ENCODE measurements at places on chromosomes 1 and 21. TPM values are rescaled to one million over a fixed set of nuclear protein-coding genes. Genes with fewer than 3 reads are reported as not detected.

GRCh38 chr1:64934115-64934877 lies 32.1 kb downstream of the JAK1 start:
- H3K36me3 ChIP-seq, result peaks cover 27% of the 10 kb centered on the region
- peak overlapping the region; percentile 62 for H3K27ac ChIP-seq
- no peak for DNase-seq

DNA sequence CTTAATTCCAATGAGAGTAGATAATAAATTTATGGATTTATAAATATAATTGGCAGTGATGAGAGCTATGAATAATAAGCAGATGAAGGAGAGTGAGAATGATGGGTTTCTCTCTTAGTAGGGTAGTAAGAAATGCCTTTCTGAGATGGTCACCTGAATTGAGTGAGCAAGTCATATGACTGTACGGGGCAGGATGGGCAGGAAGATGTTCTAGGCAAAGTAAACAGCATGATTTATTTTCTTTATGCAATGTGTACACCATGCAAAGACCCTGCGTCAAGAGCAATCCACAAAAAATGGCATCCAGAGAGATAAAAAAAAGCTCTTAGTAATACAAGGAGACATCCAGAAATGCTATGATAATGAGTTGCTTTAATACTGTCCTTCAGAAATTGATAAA lies 409.9 kb downstream of the HLX start:
- no peak for DNase-seq
- H3K27me3 ChIP-seq, result peaks cover 3% of the 10 kb centered on the region
- no peaks in the 10 kb centered on the region for H3K36me3 ChIP-seq
- H3K4me3 ChIP-seq, result no peak overlapping the region

DNA sequence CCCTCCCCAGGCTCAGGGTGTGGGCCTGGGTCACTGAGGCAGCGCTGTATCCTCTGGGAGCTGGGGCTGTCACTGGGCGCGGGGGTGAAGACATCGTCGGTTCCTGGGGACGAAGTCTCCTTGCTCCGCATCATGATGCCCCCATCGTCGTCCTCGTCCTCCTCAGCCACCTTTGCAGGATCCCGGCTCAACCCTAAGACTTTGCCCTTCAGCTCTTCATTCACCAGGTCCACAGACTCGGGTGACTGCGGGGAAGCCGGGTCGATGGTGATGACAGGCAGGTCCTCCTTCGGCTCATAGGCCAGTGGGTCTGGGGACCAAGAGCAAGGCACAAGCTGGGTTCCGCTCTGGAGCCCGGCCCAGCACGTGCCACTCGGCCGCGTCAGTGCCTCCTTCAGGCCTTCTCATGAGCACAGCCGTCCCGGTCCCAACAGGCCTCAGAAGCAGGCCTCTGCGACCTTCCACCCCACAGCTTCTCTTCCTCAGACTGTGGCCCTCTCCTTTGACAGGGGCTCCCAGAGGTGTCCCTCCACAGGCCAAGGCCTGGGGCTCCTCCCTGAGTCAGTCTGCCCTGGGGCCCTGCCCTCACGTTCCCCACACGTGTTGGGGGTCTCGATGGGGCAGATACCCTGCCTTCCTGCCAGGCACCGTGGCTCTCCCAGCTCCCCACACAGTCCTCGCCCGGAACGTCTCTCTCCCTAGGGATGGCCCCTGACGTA lies 54.4 kb downstream of the SLC9A1 start:
- H3K4me1 ChIP-seq, result peaks cover 26% of the 10 kb centered on the region
- peaks cover 3% of the 10 kb centered on the region for H3K36me3 ChIP-seq
- no peak overlapping the region for H3K4me3 ChIP-seq
- H3K27me3 ChIP-seq, result no peaks in the 10 kb centered on the region

DNA sequence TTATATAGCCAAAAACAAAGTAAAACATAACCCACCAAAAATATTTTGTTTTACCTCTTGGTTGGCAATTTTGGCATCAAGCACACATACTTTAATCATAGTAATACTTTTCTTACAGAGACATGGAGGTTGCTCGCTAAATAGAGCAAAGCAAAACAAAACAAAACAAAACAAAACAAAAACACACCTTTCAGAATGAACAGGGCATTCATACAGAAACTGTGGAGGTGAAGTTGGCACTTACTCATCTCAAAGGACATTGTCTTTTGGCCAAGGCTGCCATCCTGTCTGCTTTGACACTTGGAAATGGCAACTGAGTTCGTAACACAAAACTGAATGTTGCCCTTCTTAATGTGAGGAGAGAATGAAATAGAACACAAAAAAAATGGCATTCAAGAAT lies 773.1 kb downstream of the USP25 start:
- H3K27ac ChIP-seq, result no peak overlapping the region
- no peak for DNase-seq
- H3K4me1 ChIP-seq, result no peaks in the 10 kb centered on the region
- H3K36me3 ChIP-seq, result no peaks in the 10 kb centered on the region
- no peak overlapping the region for H3K4me3 ChIP-seq
- H3K27me3 ChIP-seq, result no peaks in the 10 kb centered on the region

DNA sequence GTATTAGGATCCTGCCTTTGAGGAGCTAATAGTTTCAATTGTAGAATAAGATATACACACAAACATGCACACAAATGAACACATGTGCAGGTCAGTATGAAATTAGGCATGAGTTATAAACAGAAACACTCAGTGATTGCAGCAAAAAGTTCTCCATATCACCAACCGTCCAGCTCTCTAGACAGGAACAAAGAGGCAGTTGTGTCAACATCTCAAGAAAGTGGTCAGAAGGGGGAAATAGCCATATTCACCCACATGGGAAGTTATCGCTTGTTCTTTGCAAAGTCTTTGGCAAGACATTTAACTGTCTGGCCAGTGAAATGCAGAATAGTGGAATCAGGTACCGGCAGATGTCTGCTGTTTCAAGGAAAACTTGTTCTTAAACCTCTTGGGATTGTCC lies 29.4 kb upstream of the PIGC start:
- H3K27ac ChIP-seq, result no peak overlapping the region
- H3K4me3 ChIP-seq, result no peak overlapping the region

GRCh38 chr1:210400043-210400840 lies 71.5 kb downstream of the HHAT start:
- H3K27me3 ChIP-seq, result no peaks in the 10 kb centered on the region
- H3K27ac ChIP-seq, result peak overlapping the region; percentile 9

- H3K4me1 ChIP-seq, result peaks cover 15% of the 10 kb centered on the region
- no peaks in the 10 kb centered on the region for H3K36me3 ChIP-seq
- peak overlapping the region; percentile 4 for H3K4me3 ChIP-seq
- H3K27me3 ChIP-seq, result no peaks in the 10 kb centered on the region
Measured at GRCh38 chr21:29181799-29182470, 51.5 kb downstream of the MAP3K7CL start.

- no peak overlapping the region for H3K27ac ChIP-seq
- DNase-seq, result no peak
- no peaks in the 10 kb centered on the region for H3K27me3 ChIP-seq
- H3K4me1 ChIP-seq, result no peaks in the 10 kb centered on the region
- no peak overlapping the region for H3K4me3 ChIP-seq
Measured at GRCh38 chr1:221921936-221922335, 180.0 kb upstream of the DUSP10 start.

- peaks cover 1% of the 10 kb centered on the region for H3K36me3 ChIP-seq
- no peaks in the 10 kb centered on the region for H3K27me3 ChIP-seq
- H3K4me3 ChIP-seq, result no peak overlapping the region
- H3K27ac ChIP-seq, result no peak overlapping the region
- no peak for DNase-seq
Measured at GRCh38 chr1:175269151-175269550, 76.6 kb upstream of the KIAA0040 start.

DNA sequence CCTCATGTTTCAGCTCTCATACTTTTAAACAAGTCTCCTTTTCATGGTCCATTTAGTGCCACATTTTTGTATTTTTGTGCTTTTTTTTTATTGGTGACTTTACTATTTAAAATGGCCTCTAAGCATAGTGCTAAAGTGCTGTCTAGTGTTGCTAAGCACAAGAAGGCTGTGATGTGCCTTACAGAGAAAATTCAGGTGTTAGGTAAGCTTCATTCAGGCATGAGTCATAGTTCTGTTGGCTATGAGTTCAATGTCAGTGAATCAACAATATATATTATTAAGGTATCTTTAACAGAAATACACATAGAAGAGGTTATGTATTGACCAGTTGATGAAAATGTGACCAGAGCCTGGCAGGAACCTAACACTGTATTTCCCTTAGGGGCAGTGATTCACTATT lies 12.8 kb upstream of the FUBP1 start:
- peaks cover 12% of the 10 kb centered on the region for H3K36me3 ChIP-seq
- H3K27me3 ChIP-seq, result no peaks in the 10 kb centered on the region
- no peak overlapping the region for H3K4me3 ChIP-seq
- peaks cover 2% of the 10 kb centered on the region for H3K4me1 ChIP-seq
- H3K27ac ChIP-seq, result no peak overlapping the region

- peaks cover 15% of the 10 kb centered on the region for H3K27me3 ChIP-seq
- H3K27ac ChIP-seq, result no peak overlapping the region
- no peaks in the 10 kb centered on the region for H3K36me3 ChIP-seq
- H3K4me3 ChIP-seq, result no peak overlapping the region
Measured at GRCh38 chr21:45249626-45250025, 38.1 kb downstream of the POFUT2 start.

- H3K27me3 ChIP-seq, result no peaks in the 10 kb centered on the region
- DNase-seq, result no peak
- H3K4me1 ChIP-seq, result peaks cover 9% of the 10 kb centered on the region
Measured at GRCh38 chr1:182829285-182829932, 9.7 kb upstream of the DHX9 start.

- peaks cover 4% of the 10 kb centered on the region for H3K4me1 ChIP-seq
- H3K4me3 ChIP-seq, result no peak overlapping the region
- peaks cover 5% of the 10 kb centered on the region for H3K36me3 ChIP-seq
Measured at GRCh38 chr21:45257673-45258341, 29.9 kb downstream of the POFUT2 start.

- H3K27me3 ChIP-seq, result no peaks in the 10 kb centered on the region
- H3K4me1 ChIP-seq, result peaks cover 61% of the 10 kb centered on the region
- DNase-seq, result no peak
- H3K4me3 ChIP-seq, result no peak overlapping the region
- no peak overlapping the region for H3K27ac ChIP-seq
Measured at GRCh38 chr1:92902406-92902744, 58.9 kb downstream of the DIPK1A start.

- H3K27ac ChIP-seq, result no peak overlapping the region
- no peak overlapping the region for H3K4me3 ChIP-seq
- no peaks in the 10 kb centered on the region for H3K27me3 ChIP-seq
- DNase-seq, result no peak
Measured at GRCh38 chr21:37837381-37837780, 78.9 kb downstream of the KCNJ6 start.

- no peak overlapping the region for H3K27ac ChIP-seq
- no peaks in the 10 kb centered on the region for H3K27me3 ChIP-seq
- H3K4me1 ChIP-seq, result no peaks in the 10 kb centered on the region
- H3K36me3 ChIP-seq, result no peaks in the 10 kb centered on the region
Measured at GRCh38 chr1:109762821-109763645, 690 bp downstream of the EPS8L3 start.

DNA sequence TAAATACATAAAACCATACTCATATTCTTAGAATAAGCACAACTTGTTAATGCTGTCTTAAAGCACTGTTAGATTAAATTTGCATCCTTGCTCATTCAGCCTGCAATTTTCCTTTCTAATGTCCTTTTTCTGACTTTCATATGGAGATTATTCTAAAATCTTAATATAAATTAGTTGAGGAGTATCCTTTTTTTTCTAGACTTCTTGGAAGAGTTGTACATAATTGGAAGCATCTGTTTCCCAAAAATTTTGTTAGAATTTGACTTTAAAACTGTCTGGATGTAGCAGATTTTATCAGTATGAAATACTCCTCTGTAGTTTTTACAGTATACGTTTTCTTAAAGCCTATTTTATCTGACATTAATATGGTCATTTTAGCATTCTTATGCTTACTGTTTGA lies 9.7 kb downstream of the KIFAP3 start:
- H3K36me3 ChIP-seq, result peaks cover 8% of the 10 kb centered on the region
- H3K27ac ChIP-seq, result no peak overlapping the region
- H3K27me3 ChIP-seq, result no peaks in the 10 kb centered on the region
- no peak for DNase-seq
- peaks cover 27% of the 10 kb centered on the region for H3K4me1 ChIP-seq
- H3K4me3 ChIP-seq, result no peak overlapping the region

GRCh38 chr1:64590316-64590715 lies 120.4 kb downstream of the CACHD1 start:
- no peaks in the 10 kb centered on the region for H3K27me3 ChIP-seq
- H3K4me3 ChIP-seq, result no peak overlapping the region
- DNase-seq, result no peak
- H3K36me3 ChIP-seq, result no peaks in the 10 kb centered on the region
- no peaks in the 10 kb centered on the region for H3K4me1 ChIP-seq

- no peaks in the 10 kb centered on the region for H3K36me3 ChIP-seq
- H3K4me1 ChIP-seq, result peaks cover 7% of the 10 kb centered on the region
- no peak for DNase-seq
- no peaks in the 10 kb centered on the region for H3K27me3 ChIP-seq
- no peak overlapping the region for H3K4me3 ChIP-seq
Measured at GRCh38 chr1:67133177-67133576, 1.6 kb downstream of the C1orf141 start.

GRCh38 chr1:159938211-159938852 lies 7.1 kb downstream of the IGSF9 start:
- no peak for DNase-seq
- H3K36me3 ChIP-seq, result no peaks in the 10 kb centered on the region
- H3K4me1 ChIP-seq, result peaks cover 45% of the 10 kb centered on the region
- no peak overlapping the region for H3K27ac ChIP-seq

- no peaks in the 10 kb centered on the region for H3K4me1 ChIP-seq
- no peak overlapping the region for H3K27ac ChIP-seq
- H3K4me3 ChIP-seq, result no peak overlapping the region
- no peak for DNase-seq
Measured at GRCh38 chr1:91704746-91705145, 181.2 kb downstream of the TGFBR3 start.

Gene NBPF4
- not detected for total RNA-seq

Gene KCNC4
- 9.8 TPM for total RNA-seq

Gene TUT4
- 158 TPM for total RNA-seq

Gene TSPAN2
- 0.91 TPM for total RNA-seq

Gene ZNF695
- total RNA-seq, result 0.83 TPM

Gene GOLT1A
- not detected for total RNA-seq

Gene TFF2
- total RNA-seq, result not detected

Gene KANK4
- total RNA-seq, result not detected

Gene ADGRL4
- total RNA-seq, result not detected

Gene USP25
- 37.2 TPM for total RNA-seq

Gene BCAN
- 0.51 TPM for total RNA-seq

Measured in activated B cell treated with CpG ODN at 0.5 μM for 24 hours (primary cell).